CD4-positive, CD25-positive, alpha-beta regulatory T cell (primary cell): ENCODE measurements at places on chromosomes 11 and 22. TPM values are rescaled to one million over a fixed set of nuclear protein-coding genes. Genes with fewer than 3 reads are reported as not detected.

Gene NAP1L4
- 351 TPM for total RNA-seq

Gene TMEM191C
- 4.1 TPM for total RNA-seq

Gene SMTNL1
- total RNA-seq: not detected

Gene HOATZ
- total RNA-seq: not detected

Gene KRTAP5-1
- total RNA-seq: not detected

Gene GNB1L
- total RNA-seq: 8.2 TPM
